ENCODE measurements at places on chromosomes 6 and 20.

GRCh38 chr20:45704969-45705637 is at the start of gene WFDC10B:
Gene WFDC10B (minus strand): TSS chr20:45705019. CDS start chr20:45685992, 19,027 bp downstream.
- DNase-seq: no peak

- no peak for DNase-seq
These were observed 72.6 kb downstream of the TFAP2B start for GRCh38 chr6:50891290-50891689.

GRCh38 chr6:113524826-113525225 is 332.3 kb upstream of the MARCKS start:
- no peak for DNase-seq

- no peak for DNase-seq
These were observed 278.4 kb upstream of the PTCHD4 start for GRCh38 chr6:48389146-48390043.

DNA sequence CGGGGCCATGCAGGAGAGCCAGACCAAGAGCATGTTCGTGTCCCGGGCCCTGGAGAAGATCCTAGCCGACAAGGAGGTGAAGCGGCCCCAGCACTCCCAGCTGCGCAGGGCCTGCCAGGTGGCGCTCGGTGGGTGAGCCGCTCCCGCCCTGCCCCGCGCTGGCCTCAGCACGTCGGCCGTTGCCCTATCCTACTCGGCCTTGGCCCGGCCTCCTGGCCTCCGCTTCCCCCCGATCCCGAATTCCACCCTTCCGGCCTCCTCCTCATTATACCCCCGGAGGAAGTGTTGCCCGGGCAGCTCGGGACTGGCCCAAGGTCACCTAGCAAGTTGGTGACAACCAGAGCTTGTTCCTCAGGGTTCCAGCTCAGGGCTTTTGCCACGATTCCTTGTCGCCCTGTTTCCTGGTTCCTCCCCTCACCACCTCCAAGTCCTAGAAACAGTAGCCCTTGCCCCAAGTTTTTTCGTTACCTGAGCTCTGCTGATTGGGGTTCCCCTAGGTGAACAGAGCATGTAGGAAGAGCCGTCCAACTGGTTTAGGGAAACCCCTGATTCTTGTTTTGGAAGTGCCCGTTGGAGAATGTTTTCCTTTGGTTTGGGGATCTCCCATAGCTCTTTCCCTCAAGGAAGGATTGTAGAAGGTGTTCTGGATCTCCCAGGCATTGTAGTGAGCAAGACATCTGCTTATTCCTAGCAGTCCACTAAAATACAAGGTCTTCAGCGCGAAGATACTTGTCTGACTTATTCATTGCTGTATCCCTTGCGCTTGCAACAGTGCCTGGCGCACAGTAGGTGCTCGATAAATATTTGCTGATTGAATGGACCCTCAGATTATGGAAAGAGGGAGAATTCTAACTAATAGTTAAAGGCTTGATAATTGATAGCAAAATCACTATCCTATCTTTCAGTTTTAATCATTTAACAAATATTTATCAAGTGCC is 641 bp downstream of the ARFGEF2 start:
- DNase-seq: no peak

GRCh38 chr20:37243076-37243936 is 18.3 kb downstream of the GHRH start:
- DNase-seq: no peak

DNA sequence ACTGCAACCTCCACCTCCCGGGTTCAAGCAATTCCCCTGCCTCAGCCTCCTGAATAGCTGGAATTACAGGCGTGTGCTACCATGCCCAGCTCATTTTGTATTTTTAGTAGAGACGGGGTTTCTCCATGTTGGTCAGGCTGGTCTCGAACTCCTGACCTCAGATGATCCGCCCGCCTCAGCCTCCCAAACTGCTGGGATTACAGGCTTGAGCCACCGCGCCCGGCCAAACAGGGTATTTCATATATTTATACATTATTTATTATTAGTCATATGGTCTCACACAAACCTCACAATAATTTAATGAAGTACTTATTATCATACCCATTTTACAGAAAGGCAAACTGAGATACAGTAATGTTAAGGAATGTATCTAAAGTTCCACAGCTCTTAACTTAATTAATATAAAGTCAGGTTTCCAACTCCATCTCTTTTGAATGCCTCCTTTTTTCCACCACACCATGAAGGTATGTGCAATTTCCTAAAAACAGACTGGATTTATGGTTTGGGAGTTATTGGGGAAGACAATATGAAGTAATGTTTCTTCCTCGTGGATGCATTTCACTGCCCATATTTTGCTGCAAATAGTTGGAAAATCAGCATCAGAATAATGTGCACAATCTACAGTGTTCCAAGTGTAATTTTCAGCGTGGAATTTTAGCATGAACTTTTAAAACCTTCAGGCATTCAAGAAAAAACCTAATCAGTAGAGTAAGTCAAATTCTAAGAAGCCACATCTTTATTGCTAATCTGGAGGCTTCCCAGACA is 65.7 kb downstream of the ZMYND8 start:
- DNase-seq: no peak

GRCh38 chr20:1118004-1118335 is 432 bp upstream of the PSMF1 start:
- DNase-seq: no peak

- DNase-seq: no peak
These were observed 103.3 kb downstream of the IBTK start for GRCh38 chr6:82144007-82144851.

DNA sequence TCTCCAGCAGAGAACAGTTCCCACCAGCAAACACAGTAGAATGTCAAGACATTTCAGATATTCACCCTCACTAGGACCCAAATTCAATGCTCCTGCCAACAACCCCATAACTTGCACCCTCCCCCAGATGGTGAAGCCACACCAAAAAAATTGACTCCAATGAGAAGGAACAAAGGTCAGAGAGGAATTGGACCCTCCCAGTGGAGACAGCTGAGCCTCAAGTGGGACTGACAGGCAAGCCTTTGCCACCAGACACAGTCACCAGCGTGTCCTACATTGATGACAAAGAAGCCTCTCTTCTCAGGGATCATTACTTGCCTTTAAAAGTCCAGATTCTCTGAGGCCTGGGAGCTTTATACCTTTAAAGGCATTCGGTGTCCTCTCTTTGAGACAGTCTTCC is 64.8 kb downstream of the HIVEP2 start:
- no peak for DNase-seq

- DNase-seq: no peak
These were observed 11.8 kb upstream of the GSTA1 start for GRCh38 chr6:52815167-52816092.

- DNase-seq: no peak
These were observed 8.3 kb downstream of the OARD1 start for GRCh38 chr6:41063884-41064285.

DNA sequence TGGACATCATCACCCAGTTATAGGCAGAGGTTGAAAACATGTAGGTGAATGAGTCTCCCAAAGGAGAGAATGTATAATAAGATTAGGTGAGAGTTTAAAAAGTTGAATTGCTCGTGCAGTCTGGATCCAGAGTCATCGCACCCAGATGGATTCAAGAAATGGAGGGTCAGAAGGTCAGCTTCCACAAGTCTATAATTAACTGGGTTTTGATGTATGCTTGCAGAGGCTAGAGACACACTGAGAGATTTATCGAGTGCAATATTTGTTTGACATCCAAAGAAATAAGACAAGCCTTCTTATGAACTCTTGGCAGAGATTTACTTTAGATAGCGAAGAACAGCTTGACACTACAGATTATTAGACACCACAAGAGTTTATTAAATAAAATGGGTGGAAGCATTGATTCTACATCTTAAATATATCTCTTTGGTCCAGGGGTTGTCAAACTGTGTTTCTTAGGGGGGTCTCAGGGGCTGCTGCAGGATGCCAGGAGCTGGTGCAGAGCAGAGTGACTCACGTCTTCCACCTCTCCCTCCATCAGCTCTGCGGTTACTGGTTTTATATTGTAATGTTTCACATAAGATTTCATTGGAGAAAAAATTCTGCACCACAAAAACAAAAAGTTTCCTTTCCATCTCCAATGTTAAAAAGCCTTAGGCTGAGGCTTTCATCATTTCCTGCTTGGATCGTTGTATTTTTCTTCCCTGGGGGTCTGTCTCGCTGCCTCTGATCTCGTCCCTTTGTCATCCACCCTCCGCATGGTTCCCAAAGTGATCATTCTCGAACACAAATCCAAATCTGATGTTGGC is 176.2 kb upstream of the AHI1 start:
- DNase-seq: no peak

GRCh38 chr6:156953127-156953478 is 175.9 kb downstream of the ARID1B start:
- DNase-seq: no peak

DNA sequence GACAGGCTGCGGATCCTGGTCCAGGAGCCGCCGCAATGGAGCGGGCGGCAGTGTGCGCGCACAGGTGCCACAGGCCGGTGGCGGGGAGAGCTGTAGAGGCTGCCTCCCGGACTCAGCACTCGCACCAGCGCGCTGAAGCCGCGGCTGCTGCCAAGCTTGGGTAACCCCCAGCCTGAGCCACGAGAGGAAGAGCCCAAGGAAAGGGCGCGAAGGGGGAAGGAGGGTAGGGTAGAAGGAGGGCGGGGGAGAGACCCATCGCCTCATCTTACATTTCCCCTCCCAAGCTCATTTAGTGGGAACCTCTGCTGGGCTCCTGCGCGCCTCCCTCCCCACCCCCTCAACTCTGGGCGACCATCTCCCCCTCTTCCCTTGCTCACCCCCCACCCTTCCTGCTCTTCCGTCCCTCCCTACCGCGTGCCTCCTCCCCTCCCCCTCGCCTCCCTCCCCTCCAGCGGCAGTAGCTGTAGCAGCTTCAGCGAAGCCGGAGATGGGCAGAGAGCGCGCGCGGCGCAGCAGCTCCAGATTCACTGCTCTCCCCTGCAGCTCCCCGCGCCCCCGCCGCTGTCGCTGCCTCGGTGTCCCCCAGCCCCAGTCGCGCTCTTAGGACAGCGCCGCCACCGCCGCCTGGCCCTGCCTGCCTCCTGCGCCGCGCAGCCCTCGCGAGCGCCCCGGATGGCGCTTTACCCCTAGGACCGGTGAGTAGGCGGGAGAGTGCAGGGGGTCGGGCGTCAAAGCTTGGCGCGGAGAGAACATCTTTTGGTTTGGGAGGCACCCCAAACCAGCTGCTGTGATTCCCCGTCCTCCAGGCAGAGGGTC is at the start of gene FUT9:
Gene FUT9, plus strand, starts transcription at position 457 of the 816 bp plus-strand sequence. CDS start 187,182 bp downstream, outside the sequence.
- DNase-seq: no peak

DNA sequence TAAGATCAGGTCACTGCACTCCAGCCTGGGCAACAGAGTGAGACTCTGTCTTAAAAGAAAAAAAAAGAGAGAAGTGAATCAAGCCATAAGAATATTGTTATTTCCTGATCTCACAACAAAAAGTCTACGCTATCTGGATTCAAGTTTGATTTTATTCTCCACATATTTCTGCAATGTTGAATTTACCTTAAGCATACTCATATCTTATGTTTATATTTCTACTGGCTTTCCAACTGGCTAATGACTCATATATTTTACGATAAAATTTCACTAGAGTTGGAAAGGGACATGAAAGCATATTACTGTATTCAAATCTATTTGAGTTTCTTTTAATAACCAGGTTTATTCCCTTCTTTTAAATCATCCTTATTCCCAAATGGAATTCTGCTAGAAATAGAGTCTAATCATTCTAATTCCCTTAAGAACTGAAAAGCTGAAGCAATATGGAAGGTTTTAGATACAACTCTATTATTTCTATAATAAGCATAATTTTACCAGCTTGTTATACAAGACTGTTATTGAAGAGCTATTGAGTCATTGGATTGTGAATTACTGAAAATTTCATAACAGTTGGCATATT is 276.9 kb upstream of the HS3ST5 start:
- no peak for DNase-seq

- no peak for DNase-seq
These were observed 104.6 kb downstream of the DTD1 start for GRCh38 chr20:18692447-18692846.

DNA sequence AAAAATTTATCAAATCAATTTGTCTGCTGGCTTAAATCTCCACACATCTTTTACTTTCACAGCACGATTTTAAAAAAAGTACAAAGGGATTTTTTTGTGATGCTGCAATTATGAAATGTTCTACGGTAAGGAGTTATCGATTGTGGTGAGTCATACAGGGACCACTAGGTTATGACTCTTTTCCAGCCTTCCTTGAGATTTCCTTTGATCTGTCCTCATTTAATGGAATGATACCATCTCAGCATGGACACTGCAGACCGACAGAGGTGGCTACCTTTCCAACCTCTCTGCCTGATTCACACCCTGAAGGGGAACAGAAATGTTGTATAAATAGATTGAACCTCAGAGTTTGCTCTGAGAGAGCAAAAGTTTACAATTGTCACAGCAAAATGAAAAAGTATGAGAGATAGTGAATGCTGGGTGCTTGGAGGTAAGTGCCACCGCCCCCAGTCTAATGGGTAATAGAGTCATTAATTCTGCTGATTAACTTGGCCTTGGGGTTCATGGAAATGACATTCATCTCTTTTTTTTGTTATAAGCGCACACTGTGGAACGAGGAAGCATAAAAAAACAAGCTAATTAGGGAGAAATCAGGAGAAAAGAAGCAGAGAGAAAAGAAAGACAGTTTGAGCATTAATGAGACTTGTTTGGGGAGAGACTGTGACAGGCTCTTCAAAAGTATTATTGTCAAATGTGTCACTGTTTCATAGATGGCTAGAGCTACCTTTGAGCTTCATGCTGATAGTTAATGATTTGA is 306.0 kb downstream of the RNF144B start:
- no peak for DNase-seq

GRCh38 chr20:1210501-1210900 is 7.2 kb downstream of the C20orf202 start:
- DNase-seq: no peak

DNA sequence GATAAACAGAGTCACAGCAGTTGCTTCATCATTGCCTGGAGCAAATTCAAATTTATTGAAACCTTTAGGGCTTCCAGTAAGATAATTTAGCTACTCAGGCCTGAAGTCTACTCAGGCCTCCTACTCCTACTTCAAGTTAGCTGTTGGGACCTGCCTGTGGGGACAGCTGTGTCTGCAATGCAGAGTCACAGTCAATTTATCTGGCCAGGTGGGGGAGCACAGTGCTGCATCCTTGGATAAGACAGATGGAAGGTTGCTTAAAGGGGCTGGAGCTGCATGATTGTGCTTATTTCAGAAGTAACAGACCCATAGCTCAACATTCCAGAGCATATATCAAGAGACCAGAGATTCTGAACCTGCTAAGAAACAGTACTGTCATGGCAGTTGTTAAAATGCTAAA is 932.1 kb downstream of the QKI start:
- no peak for DNase-seq

DNA sequence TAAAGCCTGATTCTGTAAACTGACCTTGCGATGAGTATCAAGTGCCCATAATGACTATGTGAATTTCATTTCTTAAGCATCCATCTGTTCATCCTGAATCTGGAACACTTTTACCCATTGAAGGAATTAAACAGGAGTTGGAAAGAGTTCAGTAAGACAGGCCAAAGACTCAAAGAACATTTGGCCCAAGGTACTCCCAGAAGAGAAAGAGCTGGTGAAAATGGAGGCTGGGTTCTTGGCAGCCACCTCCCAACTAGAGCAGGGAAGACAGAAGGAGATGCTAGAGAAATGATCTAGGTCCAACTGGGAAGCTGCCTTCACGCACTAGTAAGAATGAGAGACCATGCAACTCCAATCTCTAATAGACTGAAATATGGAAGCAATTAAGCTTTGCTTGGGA is 290.8 kb upstream of the RNF24 start:
- DNase-seq: no peak

GRCh38 chr6:45942953-45943352 is 72.7 kb downstream of the CLIC5 start:
- DNase-seq: no peak

GRCh38 chr20:44450281-44450889 is 25.3 kb upstream of the TTPAL start:
- no peak for DNase-seq
